ENCODE measurements at places on chromosomes 16 and 17.
A peak's percentile ranks its signal among the peaks of the same experiment; 100 is the strongest.

GRCh38 chr16:3170440-3171180 lies 17.4 kb upstream of the OR1F1 start:
- no peak for DNase-seq

- DNase-seq, result no peak
Observed at GRCh38 chr17:72361892-72362291, 241.1 kb downstream of the SOX9 start.

DNA sequence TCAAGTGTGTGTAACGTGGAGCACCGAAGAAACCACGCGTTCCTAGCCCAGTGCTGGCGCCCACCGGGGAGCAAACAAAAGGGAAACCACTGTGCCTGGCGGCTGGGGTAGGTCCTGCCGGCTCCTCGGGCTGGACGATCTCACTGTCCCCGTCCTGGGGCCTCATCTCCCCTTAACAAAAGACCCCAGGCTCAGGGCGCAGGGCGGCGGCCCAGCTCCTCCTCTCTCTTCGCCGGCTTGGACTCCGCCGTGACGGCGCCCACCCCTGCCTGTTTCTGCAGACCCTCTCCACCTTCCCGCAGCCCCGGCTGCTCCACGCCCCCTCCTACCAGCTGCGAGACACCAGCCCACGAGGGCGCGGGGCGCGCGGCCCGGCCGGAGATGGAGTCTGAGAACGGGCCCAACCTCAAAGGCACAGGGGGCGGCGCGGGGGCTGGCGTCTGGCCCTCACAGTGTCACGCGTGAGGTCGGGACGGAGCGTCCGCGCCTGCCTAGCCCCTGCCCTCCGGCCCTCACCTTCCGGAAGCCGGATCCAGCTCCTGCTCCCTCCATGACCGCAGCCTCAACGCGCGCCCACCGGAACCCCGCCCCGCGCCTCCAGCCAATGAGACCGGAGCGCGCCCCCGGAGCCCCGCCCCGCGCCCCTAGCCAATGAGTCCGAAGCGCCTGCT lies at the start of gene CENPX:
Gene CENPX, minus strand, starts transcription at position 569 of the 671 bp plus-strand sequence. Its CDS starts 17 bp downstream, at position 552.
- peak; percentile 100 for DNase-seq

GRCh38 chr17:4562015-4562969 lies 1.9 kb upstream of the GGT6 start:
- DNase-seq, result no peak

All from GM20000 (cell line).